ENCODE measurements at places on chromosomes 12 and 14. TPM values are rescaled to one million over a fixed set of nuclear protein-coding genes. Genes with fewer than 3 reads are reported as not detected.

Gene BCL2L14
- not detected for total RNA-seq

- no peak for DNase-seq
Observed at GRCh38 chr12:3493043-3493858, 2.2 kb downstream of the PRMT8 start.

- DNase-seq: no peak
Observed at GRCh38 chr12:85874031-85874461, at the start of gene NTS. TSS of gene NTS (plus strand) at chr12:85874295. CDS start at chr12:85874404, 109 bp downstream.

- no peak for DNase-seq
Observed at GRCh38 chr14:61218157-61218556, 63.0 kb downstream of the TMEM30B start.

- no peak for DNase-seq
Observed at GRCh38 chr14:89171168-89171567, 245.9 kb downstream of the FOXN3 start.

- no peak for DNase-seq
Observed at GRCh38 chr12:2057041-2057794, 4.4 kb downstream of the CACNA1C start.

Gene SDSL
- total RNA-seq: 93.0 TPM

DNA sequence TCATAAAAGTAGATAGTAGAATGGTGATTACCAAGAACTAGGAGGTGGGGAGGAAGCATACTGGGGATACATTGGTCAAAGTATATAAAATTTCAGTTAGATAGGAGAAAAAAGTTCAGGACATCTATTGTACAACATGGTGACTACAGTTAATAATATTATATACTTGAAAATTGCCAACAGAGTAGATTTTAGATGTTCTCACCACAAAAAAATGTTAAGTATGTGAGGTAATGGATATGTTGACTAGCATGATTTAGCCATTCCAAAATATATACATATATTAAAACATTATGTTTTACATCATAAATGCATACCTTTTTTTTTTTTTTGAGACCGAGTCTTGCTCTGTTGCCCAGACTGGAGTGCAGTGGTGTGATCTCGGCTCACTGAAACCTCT is 31.0 kb downstream of the TMEM116 start:
- DNase-seq: no peak

Gene ZNF605
- total RNA-seq: 6.6 TPM

DNA sequence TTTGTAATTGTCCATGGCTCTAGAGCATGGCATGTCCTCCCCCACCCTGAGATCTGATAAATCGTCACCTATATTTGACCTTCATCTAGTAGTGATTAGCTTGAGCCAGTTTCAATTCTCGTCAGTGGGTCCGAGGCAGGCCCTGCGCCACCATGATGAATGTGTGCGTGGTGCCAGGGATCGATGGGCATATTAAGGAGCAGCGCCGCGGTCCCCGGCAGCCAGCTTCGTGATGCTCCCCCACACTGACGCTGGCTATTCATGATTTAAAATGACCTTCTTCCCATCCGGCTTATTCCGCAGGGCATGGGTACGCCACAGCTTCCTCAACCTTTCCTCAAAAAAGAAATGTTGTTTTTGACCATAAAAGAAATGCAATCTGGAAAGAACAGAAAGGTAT is 68.0 kb downstream of the SLC25A47 start:
- no peak for DNase-seq

- DNase-seq: no peak
Observed at GRCh38 chr12:26255893-26256645, 60.7 kb downstream of the SSPN start.

Gene GPR84
- total RNA-seq: not detected

Data from left lobe of liver (tissue), 2 donors.